ENCODE measurements at places on chromosomes 6 and 20. TPM values are rescaled to one million over a fixed set of nuclear protein-coding genes. Genes with fewer than 3 reads are reported as not detected.

- no peak for DNase-seq
Observed at GRCh38 chr6:148570456-148570855, 176.4 kb upstream of the UST start.

- DNase-seq, result no peak
Observed at GRCh38 chr20:19967445-19967844, 49.7 kb upstream of the NAA20 start.

DNA sequence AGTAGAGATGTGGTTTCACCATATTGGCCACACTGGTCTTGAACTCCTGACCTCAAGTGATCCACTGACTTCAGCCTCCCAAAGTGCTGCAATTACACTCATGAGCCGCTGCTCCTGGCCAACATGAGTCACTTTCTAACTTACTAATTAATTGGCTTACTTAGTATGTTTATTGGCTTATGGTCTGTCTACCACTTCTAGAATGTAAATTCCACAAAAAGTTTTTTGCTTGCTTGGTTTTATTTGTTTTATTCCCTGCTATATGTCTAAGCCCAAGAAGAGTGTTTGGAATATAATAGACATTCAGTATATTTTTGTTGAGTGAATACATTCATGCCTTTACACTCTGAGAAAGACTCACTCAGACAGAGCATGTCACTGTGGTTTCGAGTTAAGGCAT lies 86.0 kb downstream of the SAMD3 start:
- DNase-seq, result no peak

DNA sequence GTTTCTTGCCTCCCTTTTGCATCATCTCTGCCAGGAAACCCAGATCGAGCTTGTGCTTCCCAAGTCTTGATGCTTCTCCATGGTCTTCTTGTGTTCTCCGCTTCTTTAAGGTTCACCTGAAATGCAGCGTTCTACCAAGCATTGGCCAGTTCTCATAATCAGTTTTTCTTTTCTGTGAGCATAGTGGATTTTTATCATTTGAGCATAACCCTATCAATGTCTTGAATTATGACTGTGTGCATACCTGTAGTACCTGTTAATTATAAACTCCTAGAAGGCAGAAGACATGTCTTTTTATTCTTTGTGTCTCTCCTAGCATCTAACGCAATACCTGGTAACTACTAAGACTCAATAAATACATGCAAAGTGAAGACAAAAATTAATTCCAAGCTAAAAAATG lies 804.4 kb upstream of the FLRT3 start:
- DNase-seq, result no peak

DNA sequence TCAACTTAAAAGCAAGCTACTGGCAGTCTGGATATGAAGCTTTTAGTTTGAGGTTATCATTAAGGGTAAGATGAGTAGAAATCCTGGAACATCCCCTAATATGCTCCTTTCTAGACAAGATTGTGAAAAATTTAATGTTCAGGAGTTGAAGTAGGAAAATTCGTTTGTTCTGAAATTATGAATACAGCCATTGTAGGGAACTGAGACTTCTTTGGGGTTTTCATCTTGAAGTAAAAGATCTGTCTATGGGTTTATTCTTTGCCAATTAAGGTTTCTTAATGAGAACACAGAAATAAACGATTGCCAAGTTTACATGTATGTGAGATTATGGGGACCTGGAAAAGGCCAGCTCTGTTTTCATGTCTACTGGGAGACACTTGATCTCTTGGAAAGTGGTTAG lies 225.6 kb upstream of the MOCS1 start:
- DNase-seq, result no peak

SLA2 gene
- total RNA-seq, result not detected

All from glomerular endothelial cell (primary cell).